ENCODE measurements at places on chromosomes 7 and 10.

DNA sequence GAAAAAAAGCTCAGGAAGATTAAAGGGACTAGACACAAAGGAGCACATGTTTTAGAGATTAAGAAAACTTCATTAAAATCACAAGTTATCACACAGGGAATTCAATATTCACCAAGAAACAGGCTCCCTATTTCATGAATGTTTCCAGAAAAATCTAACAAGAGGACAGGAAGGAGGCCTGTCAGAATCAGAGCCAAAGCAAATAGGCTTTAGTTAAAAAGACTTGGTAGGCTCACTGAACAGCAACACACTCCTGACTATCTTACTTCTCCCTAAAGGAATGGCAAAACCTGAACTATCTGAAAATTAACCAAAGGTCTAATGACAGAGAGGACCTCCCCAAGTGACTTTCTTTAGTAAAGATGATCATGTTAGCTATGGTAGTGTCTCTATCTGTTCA, 188.3 kb upstream of the MEOX2 start:
- no peak for DNase-seq

GRCh38 chr7:48522692-48523091, 351.4 kb downstream of the ABCA13 start:
- no peak for DNase-seq

DNA sequence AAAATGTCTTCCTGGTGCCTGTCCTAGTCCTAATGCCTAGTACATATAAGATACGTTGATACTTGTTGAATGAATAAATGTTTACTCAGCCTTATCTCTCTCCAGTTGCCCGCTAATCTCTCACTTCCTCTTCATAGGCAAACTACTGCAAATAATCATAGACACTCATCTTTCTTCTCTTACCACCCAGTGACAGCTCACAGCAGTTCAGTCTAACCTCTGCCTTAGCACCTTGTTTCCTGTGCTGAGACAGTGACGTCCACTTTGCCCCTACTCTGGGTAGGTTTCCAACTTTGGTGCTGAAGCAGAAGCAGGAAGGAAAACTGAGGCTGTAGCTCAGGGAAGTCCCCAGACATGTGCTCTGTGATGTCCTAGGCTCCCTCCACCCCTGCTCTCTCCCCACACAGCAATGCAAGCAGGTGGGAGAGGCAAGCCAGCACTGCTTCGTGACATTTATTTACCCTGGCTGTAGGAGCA, 45.5 kb upstream of the RHOBTB1 start:
- DNase-seq = no peak

DNA sequence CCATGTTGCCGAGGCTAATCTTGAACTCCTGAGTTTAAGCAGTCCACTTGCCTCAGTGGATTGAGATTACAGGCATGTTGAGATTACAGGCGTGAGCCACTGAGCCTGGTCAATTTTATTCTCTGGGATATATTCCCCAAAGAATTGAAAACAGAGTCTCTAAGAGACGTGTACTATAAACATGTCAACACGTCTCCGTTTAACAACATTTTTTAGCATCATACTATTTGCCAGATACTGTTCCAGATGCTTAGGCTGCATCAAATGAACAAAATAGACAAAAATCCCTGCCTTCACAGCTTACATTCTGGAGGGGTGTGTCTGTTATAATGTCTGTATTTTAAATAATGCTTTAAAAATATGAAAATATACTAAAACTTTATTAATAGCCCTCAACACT, 54.1 kb upstream of the PRKG1 start:
- DNase-seq = no peak

DNA sequence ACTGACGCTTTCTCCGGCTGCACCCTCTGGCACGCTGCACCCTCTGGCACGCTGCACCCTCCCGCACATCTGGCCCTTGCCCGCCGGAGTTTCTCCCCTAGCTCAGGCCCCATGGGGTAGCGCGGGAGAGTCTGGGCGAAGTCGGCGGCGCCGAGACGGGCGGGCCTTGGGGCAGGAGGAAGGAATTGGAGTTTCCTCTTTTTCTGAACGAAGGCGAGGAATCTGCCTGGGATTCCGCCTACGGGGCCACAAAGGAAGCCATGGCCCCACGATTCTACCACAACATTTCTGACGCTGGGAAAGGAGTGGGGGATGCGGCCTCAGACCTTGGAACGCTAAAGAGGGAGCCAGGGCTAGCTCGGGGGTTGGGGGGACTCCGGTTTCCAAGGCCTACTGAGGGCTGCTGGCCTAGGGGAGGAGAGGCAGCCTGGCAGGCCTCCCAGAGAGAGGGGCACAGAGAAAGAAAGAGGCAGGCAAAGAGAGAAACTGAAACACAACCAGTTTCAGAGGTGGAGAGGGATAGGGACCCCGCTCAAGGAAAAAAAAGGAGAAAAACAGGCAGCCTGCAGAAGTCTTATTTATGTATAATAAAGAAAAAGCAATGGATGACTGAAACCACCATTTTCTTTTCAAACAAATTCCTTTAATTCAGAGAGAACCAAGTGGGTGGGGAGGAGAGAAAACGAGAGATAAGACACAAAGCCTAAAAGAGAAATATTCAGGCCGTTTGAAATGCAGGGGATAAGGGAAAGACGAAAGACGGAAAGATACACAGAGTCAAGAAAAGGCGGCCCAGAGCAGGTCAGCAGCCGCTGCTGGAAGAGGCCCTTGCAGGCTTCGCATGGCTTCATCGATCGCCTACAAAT, 4.3 kb downstream of the TLX1 start:
- DNase-seq = no peak

DNA sequence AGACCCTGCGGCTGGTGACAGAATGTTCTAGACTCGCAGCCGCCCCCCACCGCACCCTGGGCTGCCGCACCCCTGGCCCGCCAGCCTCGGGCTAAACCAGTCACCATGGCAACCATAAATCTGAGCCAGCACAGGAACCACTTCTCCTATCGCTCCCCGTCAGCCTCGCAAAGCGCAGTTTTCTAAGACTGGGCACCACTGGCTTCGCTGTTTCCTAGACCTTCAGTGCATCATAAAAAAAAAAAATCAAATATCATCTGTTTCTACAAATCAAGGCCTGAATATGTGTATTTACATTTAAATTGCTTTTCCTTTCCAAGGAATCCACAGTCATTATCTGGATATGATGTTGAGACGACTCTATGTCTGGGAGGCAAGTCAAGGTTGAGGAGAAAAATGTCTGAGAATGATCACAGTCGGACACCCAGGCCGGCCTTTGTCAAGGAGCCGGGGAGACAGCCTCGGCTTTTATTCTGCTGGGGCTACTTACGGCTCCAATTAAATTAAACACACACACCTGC, 99.9 kb downstream of the PTPRN2 start:
- DNase-seq = no peak

GRCh38 chr10:50431791-50432190, 180.5 kb upstream of the ASAH2 start:
- no peak for DNase-seq

GRCh38 chr7:2374830-2375728, 20.5 kb downstream of the EIF3B start:
- no peak for DNase-seq

- no peak for DNase-seq
Measured at GRCh38 chr10:77504873-77505257, 132.7 kb downstream of the KCNMA1 start.

- no peak for DNase-seq
Measured at GRCh38 chr7:66912195-66912594, 8.8 kb upstream of the TMEM248 start.

- no peak for DNase-seq
Measured at GRCh38 chr7:107233174-107233573, 64.4 kb downstream of the HBP1 start.

DNA sequence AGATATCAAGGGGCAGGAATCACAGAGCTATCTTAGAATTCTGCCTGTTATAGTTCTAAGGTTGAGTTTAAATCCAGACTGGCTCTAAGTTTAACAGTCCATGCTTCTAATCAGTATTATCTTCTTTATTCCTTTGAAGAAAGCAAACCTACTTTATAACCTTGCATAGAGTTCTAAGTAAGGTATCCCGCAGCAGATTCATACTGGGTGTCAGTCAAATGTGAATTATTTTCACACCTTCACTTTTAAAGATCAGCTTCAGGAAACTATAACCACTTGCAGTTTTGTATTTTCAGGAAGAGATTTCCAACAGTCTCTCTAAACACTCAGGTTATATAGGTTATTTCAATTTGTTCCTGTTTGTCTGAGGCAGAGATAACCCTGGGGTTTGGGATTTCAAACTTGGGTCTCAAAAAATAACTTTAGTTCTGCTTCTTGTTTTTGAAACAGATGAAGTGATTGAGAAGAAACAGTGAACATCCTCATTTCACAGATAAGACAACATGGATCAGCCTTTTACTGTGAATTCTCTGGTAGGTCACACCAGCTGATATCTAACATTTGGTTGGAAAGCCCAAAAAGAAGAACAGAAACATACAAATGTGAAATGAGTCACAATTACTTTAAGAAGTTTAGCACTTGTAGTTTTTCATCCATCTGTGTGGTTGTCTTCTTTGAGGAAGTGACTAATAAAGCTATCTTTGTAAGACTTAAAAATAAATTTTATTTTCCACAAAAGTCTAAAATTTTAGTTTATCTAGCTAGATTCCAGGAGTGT, 21.4 kb downstream of the STAMBPL1 start:
- DNase-seq = no peak

GRCh38 chr10:34010891-34011290, 676.4 kb upstream of the NRP1 start:
- no peak for DNase-seq

DNA sequence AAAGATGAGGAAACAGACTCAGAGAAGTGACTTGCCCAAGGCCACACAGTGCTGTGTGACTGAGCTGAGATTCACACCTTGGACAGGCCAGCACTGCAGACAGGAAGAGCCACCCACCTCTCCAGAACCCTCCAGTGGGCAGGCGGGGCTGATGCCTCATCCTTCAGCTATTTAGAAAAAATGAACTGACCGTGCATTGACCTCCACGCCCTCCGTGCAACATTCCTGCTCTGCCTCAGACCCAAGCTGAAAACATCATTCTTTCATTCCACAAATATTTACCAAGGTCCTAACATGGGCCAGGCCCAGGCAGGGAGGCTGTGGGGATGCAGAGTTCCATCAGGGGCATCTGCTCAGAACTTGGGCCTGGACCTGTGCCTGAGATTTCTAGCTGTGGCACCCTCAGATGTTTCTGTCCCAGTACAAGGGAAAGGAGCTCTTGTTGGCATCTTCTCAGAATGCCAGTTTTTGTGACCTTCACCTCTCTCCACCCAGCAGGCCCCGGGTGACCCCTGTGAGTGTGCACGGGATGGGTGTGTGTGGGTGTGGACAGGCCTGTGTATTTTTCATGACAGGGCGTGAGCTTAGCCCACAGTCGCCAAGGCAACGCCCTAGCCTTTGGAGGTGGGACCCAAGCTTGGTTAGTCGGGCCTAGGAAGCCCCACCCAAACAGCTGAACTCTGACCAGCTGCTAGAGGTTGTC, 6.5 kb downstream of the VSIR start:
- DNase-seq = no peak

GRCh38 chr7:2764621-2765020, 76.6 kb downstream of the AMZ1 start:
- no peak for DNase-seq

DNA sequence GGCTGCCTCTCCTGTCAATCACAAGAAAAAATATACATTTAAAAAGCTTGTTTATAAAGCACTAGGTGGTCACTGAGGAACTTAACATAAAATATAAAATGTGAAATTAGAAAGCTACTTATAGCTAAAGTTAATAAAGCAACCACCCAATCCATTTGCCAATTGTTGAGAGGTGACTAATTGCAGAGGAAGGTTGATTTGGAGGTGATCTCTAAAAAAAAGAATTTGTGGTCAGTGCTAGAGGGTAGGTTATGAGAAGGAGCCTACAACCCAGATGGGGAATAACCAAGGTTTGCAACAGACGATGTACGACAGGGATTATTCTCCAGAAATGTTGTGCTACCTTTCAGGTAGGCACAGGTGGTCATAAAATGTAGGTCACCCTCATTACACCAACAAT, 444.2 kb upstream of the C7orf33 start:
- DNase-seq = no peak

DNA sequence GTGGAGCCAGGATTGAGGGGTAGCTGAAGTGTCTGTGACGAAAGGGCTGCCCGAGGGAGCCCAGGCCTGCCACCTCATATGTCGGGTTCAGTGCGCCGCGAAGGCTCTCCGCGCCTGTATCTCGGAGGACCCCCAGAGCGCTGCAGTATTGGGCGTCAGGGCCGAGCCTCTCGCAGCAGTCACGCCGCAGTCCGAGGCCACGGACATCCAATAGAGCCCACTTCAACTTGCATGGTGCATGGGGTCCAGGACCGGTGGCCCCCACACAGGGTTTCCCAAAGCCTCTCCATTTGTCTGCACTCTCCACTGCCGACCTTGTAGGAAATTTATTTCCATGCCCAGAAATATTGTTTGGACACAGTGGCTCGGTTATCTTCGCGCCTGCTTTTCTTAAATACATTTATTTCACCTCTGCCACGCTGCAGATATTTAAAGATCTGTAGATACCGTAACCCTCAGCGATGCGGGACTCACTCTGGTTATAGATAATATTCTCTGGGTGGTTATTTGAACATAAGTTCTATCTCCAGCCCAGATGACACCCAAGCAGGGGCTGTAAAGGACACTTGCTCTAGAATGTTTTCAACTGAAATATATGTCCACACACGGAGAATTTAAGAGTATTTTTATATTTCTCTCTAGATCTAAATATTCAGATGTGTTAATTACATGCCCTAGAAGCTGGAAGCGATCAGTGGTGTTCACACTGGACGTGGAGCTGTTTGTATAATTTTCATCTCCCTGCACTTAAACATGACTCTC, 5.1 kb upstream of the ZNF503 start:
- DNase-seq = no peak

DNA sequence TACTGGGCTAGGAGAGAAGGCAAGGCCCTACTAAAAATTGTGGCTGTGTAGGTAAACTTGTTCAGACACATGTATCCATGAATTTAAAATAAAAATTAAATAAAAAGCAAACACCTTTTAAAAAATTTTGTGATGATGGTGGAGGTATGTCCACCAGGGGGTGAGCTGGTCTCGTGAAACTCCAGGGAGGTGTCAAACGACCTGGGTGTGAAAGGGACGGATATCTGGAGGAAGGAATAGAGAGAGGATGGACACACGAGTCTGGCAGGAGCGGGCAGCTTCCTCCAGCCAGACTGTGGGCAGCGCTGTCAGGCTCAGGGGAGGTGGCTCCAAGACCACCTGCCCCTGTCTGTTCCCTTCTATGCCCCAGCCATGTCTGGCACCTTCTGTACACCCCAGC, 34.8 kb upstream of the DMBT1 start:
- DNase-seq = no peak

DNA sequence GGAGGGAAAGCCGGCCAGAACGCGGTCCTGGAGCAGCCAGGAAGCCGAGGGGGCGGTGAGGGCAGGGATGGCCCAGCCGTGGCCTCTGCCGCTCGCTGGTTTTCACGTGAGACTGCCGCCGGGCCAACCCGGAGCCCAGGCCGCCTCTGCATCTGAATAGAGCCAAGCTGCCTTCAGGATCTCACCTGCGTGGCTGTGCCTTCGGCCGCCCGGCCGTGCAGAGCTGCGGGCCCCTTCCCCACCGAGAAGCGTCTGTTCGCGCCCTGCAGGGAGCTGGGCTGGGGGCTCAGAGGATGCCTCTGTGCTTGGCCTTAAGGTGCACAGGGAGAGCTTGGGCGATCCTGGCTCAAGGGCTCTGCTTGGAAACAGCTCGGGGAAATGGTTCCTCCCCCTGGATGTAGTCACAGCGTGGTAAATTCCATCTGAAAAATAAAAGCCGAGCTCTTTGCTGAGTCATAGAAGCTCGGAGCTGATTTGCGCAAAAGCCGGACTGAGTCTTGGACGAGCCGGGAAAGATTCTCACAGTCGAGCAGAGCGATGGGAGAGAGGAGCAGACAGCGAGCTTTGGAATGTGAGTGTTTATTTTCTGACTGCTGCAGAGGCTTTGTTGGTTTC, at the start of gene JAKMIP3:
Gene JAKMIP3 (plus strand): TSS at position 456 of the 615 bp plus-strand sequence. CDS start 38,863 bp downstream, outside the sequence.
- DNase-seq = no peak

All from activated T-helper 1 cell treated with anti-CD3 and anti-CD28 coated beads, Interleukin-2, amount 50 U/mL, for 16 hours (primary cell).